ENCODE measurements at places on chromosomes 6 and 20.

DNA sequence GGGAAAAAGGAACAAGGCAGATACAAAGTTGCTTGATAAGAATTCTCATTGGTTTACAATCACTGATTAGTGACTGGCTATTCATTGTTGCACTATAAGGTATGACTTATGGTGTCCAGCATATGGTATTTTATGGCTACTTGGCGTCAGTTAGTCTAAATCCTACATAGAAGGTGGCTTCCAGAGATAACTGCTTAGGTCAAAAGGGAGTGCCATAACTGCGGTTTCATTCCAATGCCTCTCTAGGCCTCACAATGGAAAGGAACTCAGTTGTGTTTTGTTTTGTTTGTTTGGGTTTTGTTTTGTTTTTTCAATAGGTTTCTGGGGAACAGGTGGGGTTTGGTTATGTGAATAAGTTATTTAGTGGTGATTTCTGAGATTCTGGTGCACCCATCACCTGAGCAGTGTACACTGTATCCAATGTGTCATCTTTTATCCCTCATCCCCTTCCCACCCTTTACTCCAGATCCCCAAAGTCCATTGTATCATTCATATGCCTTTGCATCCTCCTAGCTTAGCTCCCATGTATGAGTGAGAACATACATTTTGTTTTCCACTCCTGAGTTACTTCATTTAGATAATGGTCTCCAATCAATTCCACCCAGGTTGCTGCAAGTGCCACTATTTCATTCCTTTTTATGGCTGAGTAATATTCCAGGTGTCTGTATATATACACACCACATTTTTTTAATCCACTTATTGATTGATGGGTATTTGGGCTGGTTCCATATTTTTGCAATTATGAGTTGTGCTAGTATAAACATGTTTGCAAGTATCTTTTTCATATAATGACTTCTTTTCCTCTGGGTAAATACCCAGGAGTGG, 7.0 kb downstream of the GOPC start:
- DNase-seq, result no peak

- no peak for DNase-seq
Observed at GRCh38 chr6:121890307-121890910, 455.0 kb downstream of the GJA1 start.

GRCh38 chr20:19758501-19759331, 658 bp downstream of the RIN2 start:
- no peak for DNase-seq

DNA sequence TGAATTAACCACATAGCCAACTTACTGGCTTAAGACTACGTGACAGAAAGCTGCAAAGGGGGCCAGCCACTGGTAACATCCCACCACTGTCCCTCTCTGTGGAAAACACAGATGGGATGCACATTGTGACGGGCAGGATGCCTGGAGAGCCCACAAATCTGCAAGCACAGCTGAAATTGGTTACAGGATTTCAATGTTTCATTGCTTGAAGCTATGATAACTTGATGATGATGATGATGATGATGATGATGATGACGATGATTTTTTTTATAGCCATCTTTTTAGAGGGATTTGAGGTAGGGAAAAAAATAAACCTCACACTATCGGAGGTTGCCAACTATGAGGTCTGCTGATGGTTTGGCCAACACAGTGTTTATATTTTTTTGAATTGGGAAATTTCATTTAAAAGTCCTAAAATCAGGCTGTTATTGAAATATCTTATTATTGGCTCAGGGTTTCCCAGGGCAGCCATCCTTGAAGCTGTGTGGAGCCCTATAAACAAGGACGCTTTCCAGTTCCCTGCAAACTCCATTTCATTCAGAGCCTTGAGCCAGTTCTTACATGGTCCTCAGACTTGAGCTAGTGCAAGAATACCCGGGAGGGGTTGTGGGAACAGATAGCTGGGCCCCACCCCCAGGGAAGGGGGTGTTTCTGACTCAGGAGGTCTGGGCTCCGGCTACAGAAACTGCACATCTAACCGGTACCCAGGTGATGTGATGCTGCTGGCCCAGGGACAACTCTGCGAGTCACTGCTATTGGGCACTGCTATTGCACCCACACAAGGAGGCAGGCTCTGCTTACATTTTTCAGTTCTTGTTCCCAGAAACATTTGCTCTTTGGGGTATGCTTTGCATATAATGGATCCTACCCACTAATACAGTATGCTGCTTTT, 27.1 kb downstream of the BCAS1 start:
- no peak for DNase-seq
